ENCODE measurements at places on chromosomes 12 and 14.

DNA sequence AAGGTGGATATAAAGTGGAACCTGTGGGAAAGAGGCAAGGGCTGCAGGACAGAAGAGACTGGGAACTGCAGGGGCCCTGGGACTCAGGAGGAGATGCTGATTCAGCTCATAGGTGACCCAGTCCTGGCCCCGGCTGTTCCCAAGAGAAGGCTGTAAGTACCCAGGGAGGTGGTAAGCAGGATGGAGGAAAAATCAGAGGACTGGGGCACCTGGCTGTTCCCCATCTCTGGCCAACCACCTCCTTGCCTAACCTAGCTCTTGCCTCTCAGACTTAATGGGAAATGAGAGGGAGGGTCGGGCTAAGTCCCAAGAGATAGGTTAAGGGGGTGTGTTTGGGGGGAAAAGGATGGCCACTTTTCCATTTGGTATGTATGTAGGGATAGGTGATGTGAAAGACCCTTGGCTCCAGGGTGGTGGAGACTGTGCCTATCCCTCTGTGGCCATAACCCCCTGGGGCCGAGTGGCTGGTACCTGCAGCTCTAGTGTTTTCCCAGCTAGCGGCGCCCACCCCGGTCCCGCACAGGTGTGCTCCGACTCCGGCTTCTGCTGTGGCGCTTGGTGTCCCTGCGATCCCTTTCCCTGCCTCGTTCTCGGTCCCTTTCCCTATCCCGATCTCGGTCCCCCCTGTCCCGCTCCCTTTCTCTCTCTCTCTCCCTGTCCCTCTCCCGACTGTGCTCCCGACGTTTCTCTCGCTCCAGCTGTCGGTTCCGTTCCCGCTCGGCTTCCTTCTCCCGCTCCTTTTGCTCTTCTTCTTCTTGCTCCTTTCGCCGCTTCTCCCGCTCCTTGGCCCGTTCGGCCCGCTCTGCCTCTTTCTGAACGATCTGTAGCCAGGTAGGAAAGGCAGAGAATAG lies 1.6 kb upstream of the CDH24 start:
- no peak for DNase-seq

DNA sequence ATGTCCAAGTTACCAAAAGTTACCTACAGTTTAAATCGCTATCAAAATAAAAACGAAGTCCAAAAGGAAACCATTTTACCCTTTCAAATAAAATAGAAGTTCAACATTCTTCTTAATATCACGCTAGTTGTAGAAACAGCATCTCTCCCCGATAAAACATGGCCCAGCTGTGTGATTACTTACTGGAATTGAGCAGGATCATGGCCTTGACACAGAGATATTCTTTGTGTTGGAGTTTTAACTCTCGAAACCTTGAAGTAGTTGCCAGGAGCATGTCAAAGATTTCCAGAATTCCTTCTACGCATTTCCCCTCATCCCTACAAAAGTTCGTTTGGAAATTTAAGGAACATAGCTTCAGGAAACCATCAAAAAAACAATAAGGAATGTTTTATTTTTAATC lies 44.8 kb downstream of the ESR2 start:
- no peak for DNase-seq

DNA sequence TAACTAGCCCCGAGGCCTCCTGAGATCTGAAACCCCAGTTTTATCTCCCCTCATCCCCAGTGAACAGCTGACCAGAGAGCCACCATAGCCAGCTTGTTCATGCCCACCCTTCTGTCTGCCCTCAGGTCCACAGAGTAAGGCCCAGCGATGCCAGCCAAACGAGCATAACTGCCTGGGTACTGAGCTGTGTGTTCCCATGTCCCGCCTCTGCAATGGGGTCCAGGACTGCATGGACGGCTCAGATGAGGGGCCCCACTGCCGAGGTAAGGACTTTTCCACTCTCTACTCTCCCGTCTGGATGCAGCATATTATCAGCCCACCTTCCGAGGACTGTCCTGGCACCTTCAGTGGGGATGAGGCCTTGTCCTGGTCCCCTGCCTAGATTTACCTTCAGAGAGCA lies 6.2 kb downstream of the LRP1-AS start:
- no peak for DNase-seq

DNA sequence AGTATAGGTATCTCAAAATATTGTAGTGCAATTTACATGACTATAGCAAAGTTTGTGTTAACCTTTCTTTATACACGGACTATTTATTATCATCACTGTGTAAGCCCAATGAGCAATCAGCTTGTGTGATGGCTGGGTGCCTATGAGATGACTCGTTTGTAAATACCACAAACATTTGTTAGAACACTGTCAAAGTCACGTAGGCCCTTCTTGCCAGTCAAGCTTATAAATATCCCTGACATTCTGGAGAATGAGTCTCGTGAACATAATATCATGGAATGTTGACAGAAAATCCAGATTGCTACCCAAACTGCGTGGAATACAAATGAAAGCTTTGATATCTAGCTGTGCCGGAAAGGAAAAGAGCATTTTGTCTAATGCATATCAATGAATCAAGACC lies 648.3 kb upstream of the MDGA2 start:
- no peak for DNase-seq

- DNase-seq: no peak
These were observed 8.6 kb downstream of the ARHGAP9 start for GRCh38 chr12:57470970-57471656.

- no peak for DNase-seq
These were observed 317.2 kb downstream of the TMEM121 start for GRCh38 chr14:105843444-105844046.

DNA sequence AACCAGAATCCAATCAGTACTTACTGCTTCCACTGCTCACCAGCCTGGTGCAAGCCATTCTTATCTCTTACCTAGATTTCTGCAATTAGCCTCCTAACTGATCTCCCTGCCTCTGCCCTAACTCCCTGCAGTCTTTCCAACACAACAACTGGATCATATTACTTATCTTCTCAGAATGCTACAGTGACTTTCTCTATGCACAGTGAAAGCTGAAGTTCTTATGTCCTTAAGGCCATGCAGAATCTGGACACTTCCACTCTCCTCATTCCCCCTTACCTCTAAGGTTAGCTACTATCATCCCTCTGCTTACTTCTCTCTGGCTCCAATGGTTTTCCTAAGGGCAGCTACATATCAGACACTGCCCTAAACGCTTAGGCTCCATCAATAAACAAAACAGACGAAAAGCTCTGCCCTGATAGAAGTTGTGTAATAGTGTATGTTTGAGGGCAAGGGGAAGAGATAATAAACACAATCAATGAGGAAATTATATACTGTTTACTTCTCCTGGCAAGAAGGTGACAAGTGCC lies 4.0 kb downstream of the KTN1 start:
- no peak for DNase-seq

GRCh38 chr14:59306775-59307174 lies 118.3 kb downstream of the DAAM1 start:
- DNase-seq: no peak

DNA sequence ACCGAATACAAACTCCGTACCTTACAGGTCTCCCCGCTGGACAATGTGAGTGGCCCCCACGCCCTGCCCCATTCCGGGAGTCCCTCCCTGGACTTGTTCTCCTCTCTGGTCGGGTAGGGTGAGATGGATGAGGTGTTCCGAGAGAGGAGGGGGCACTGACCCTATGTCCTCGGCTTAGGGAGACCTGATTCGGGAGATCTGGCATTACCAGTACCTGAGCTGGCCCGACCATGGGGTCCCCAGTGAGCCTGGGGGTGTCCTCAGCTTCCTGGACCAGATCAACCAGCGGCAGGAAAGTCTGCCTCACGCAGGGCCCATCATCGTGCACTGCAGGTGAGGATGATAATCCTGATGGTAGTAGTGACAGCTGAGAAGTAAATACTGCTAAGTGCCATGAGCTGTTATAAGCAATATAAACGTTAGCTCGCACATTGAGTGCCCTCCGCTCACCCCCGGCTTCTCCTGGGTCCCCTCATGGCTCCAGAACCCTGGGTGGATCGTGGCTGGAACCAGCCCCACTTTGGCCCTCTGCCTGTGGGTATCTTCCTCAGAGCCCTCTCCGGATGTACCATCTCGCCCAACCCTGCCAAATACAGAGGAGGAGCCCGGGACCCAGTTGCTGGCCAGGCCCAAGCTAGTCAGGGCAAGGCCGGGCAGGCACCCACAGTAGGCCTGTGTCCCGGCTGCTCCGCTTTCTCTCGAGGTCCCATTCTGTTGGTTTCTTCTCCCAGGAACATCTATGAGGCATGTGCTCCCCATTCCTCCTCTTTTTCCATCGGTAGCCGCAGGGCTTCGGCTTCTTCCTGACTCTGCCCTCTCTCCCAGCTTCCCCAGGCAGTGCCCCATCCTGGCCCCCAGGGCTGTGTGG lies 6.8 kb downstream of the PTPN6 start:
- DNase-seq: no peak

DNA sequence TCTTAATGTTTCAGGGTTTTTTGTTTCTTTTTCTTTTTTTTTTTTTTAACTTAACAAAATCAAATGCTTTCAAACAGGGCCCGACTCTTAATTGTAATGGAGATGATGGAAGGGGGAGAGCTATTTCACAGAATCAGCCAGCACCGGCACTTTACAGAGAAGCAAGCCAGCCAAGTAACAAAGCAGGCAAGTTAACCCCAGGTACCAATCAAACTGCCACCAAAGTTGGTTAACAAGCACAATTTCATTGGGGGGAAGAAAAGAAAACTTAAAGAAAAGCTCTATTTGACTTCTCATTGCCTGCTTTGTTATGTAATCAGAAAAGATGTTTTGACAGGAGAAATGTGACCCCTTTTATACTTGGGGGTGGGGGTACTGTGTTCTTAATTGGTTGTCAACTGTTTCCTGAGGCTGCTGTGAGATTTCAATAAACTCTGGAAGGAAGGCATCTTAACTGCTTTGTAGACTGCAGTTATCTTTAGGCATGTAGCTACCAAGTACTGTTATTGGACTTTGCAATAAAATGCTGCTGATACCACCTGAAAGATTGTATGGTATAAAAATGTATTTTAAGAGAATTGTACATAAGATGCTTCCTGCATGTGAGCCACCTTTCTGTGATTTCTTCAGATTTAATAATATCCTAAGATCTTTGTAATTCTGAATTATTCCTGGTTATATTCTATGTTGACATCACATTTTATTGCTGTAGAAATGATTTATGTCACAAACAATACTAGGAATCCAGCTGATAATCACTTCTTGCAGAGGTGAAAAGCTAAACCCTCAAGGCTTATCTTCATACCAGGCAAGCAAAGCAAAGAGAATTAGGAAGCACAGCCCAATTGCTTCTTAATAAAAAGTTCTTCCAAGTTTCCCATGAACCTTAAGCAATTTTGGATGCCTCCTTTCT lies 26.9 kb downstream of the MAPKAPK5 start:
- DNase-seq: no peak

GRCh38 chr12:52335598-52336262 lies 14.5 kb upstream of the KRT83 start:
- no peak for DNase-seq

- DNase-seq: no peak
These were observed 457.6 kb downstream of the ZFP36L1 start for GRCh38 chr14:68335312-68335711.

DNA sequence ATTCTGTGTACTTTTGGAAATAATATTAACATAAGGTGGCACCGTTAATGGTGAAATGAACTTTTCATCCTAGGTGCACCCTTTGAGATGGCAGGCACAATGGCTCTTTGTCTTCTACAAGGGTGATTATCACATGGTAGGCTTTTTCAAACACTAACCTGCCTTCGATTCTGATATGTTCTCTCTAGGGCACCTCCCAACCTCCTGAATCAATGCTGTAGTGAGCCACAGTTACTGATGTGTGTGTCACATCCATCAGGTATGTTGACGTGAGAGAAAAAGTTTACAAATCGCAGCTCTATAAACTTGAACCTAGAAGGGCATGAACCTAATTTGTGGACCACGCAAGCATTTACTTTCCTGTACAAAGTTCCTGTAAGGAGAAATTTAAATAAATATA lies 25.4 kb downstream of the PDE3A start:
- DNase-seq: no peak

GRCh38 chr14:104871145-104871655 lies 6.1 kb downstream of the CEP170B start:
- no peak for DNase-seq

DNA sequence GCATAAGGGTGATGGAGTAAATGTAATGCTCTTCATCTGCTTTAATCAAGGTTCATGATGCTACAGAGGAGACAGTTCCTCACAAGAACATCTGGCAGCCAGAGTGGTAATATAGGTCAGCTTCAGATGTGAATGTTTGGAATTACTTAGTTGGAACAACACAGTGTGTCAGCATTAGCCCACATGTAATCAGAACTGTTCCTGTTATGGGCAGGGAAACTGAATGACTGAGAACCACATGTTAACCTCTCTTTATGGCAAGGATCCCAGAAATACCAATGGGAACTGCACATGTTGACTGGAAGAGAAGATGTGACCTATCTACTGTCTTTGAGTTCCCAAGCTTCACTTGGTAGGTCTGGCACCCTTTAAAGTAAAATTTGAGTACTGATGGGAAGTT lies 390.1 kb upstream of the PDE3A start:
- DNase-seq: no peak

DNA sequence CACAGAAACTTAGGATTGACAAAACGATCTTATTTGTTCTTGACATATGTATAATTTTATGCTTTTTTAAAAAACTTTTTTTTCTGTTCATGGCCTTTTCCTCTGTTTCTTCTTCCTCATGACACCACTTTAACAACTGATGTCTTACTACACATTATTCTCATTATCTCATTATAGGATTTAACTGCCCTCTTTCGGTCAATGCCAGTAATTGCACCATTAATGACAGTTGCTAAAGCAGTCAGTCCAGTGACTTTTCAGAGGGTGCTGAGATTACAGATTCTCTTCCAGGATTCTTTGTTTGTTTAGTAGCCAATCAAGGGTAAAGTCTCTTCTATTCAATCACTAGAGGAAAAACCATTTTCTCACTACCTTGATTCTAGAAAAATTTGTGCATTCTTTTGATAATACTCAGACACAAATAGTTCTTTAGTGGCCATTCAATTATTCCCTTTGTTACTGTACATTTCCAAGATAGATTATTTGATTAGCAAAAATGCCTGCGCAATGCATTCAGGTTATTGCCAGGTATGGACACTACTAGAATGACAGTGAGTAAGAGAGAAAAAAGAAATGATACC lies 50.1 kb downstream of the KLRG1 start:
- DNase-seq: no peak

- DNase-seq: no peak
These were observed 246.3 kb downstream of the NUAK1 start for GRCh38 chr12:105892362-105892910.

DNA sequence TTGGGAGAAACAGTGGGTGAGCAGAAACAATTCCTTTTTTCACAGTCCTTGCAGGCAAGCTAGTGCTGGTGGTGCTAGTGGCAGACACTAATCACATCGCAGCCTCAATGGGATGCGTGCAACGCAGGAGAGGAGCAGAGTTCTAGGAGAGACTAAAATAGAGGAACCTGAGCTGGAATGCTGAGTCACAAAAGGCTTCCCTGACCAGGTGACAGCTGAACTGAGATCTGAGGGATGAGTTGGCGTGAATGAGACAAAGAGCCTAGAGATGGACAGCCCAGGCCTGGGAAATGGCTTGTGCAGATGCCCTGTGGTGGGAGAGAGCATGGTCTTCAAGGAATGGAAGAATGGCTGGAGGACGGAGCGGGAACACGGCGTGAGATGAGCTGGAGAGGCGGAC lies 25.8 kb downstream of the ACADS start:
- DNase-seq: no peak
